Ureter (tissue), 1 donor: ENCODE measurements at places on chromosomes 1 and 21. TPM values are rescaled to one million over a fixed set of nuclear protein-coding genes. Genes with fewer than 3 reads are reported as not detected.

- DNase-seq = no peak
These were observed 73.3 kb downstream of the EVI5 start for GRCh38 chr1:92711473-92712165.

DNA sequence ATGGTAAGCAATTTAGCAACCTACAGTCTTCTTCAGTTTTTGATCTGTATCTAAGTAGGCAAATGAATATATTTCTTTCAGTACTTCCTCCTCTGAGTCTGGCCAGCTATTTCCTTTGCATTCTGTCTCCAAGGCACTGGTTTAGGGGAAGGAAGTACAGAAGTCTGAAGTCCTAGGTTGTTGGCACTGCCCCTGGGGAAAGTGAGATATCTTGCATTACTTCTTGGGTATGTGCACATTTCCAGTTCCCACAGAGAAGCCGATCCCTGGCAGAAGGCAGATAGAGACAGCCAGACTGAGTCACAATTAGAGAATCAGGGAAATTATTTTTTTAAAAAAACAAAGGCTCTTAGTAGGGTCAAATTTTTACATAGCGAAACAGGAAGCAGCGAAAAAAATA lies 98.8 kb downstream of the RASAL2 start:
- peak; percentile 47 for DNase-seq

GRCh38 chr1:93686504-93687250 lies 5.0 kb upstream of the BCAR3 start:
- DNase-seq = no peak

GRCh38 chr1:156075162-156075561 lies 7.1 kb downstream of the MEX3A start:
- no peak for DNase-seq

DNA sequence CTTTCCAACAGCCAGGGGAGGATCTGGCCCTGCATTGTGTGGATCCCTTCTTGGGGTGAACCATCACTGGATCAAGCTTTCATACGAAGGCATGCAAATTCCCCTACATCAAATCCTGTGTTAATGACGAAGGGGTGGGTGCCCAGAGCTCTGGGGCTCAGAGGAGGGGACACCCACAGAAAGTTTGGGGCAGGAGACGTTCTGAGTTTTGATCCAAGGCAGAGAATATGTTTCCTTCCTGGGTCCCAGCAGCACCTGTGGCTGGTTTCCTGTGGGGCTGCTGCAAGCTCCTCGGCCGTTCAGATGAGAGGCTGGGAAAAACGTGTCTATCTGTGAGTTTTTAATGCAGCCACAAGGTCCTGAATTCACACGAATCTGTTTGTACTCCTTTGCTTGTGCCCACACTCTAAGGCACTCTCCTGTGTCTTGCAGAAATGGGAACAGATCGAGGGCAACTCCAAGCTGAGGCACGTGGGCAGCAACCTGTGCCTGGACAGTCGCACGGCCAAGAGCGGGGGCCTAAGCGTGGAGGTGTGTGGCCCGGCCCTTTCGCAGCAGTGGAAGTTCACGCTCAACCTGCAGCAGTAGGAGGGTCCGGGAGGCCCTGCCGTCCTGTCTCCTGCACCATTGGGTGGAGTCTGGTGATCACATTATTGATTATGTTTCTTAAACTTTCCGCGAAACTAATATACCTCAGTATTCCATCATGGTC lies 147.1 kb downstream of the PGBD5 start:
- DNase-seq = no peak

- DNase-seq = no peak
These were observed 352.0 kb downstream of the RRAGC start for GRCh38 chr1:38507563-38507962.

- DNase-seq = no peak
These were observed 23.6 kb downstream of the LAMC2 start for GRCh38 chr1:183209533-183210158.

DNA sequence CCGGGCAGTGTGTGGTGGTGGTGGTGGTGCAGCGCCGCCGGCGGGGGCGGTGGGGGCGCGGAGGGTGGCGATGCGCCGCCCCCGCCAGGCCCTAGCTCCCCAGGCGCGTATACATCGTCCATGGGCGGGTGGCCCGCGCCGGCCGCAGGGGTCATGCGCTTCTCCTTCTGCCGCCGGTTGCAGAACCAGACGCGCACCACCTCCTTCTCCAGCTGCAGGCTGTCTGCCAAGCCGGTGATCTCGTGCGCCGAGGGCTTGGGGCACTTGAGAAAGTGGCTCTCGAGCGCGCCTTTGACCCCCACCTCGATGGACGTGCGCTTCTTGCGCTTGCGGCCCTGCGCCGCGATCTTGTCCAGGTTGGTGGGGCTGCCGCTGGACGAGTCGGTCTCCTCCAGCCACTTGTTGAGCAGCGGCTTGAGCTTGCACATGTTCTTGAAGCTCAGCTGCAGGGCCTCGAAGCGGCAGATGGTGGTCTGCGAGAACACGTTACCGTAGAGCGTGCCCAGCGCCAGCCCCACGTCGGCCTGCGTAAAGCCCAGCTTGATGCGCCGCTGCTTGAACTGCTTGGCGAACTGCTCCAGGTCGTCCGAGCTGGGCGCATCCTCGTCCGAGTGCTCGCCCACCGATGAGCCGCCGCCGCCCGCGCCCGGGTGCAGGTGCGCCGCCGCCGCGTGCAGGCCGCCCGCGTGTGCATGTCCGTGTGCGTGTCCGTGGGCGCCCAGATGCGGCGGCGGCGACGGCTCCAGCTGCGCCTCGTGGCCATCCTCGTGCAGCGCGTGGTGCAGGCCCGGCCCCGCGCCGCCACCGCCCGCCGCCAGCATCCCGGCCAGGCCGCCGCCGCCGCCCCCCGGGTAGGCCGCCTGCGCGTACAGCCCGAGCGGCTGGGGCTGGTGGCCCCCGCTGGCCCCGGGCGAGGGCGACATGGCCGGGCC lies 926 bp downstream of the POU3F1 start:
- DNase-seq = no peak

ZNF362 gene
- 53.7 TPM for total RNA-seq
